ENCODE measurements at places on chromosomes 16 and 17. TPM values are rescaled to one million over a fixed set of nuclear protein-coding genes. Genes with fewer than 3 reads are reported as not detected.

HEATR3 gene
- 15.1 TPM for total RNA-seq

CPHXL2 gene
- not detected for total RNA-seq

NUP93 gene
- 55.6 TPM for total RNA-seq

YBX2 gene
- not detected for total RNA-seq

AIPL1 gene
- total RNA-seq = not detected

KLHDC4 gene
- total RNA-seq = 17.8 TPM

PRSS33 gene
- not detected for total RNA-seq

ZNF213 gene
- 7.5 TPM for total RNA-seq

SUZ12 gene
- total RNA-seq = 19.0 TPM
